ENCODE measurements at places on chromosomes 5 and 9.

DNA sequence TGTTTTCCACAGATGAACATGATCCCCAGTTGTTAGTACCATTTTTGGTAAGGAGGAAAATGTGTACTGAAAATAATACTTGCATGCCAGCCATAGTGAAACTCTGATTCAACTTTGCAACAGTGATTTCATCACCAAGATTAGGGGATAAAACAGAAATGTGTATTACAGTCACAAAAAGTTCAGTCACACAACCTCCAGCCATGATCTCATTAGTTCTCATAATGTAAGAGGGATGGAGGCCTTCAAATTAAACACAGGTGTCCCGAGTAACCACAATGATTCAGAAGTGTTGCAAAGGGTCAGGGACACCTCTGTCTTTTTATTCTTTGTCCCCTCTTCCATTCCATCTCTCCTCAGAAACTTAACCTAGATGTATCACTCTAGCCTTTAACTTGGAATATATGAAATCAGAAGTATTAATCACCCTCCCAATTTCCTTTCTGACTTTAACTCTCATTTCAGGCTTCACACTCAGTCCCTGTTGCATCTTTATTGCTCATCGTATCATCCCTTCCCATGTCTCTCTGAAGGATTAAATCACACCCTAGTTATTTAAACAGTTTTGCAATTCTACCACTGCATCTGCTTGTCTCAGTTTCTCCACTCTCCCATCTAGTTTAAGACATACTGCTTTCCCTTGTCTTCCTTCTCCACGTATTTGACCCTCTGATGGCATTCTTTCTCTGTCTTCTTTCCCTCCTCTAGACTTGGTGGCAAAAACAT is 291.2 kb downstream of the ADAMTS6 start:
- DNase-seq = no peak

- DNase-seq = no peak
Observed at GRCh38 chr9:124273427-124274160, 15.8 kb downstream of the NEK6 start.

DNA sequence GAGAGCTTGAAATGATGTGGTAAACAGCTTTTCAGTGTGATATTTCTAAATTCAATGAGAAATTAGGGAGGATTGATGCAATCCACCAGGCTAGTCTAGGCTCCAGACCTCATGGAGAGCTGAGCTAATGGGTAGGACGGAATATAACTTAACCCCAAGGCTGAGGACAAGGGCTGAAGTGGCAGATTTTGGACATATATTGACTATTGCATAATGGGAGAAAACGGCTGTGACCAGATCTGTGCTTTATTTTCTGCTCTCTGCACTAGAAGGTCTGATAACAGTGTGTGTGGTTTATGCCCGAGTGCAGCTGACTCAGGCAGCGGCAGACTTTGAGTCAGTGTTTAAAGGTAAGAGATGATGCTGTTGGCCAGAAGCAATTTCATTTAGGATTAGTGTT is 70.6 kb downstream of the ACTBL2 start:
- DNase-seq = no peak

DNA sequence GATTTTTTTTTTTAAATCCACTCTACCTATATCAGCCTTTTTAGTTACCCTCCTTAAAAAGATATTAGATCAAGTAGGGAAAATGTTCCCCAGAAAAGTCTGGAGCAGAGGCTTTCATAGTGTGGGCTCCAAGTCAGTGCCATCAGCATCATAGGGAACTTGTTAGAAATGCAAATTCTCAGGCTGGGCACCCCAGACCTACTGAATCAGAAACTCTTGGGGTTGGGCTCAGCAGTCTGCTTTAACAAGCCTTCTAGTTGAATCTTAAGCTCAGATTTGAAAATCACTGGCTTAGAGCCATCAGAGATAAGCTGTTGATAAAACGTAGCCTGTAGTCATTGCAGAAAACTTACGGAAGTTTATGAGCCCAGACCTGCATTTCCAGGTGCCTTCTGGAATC is 140.1 kb downstream of the TMEM38B start:
- no peak for DNase-seq

DNA sequence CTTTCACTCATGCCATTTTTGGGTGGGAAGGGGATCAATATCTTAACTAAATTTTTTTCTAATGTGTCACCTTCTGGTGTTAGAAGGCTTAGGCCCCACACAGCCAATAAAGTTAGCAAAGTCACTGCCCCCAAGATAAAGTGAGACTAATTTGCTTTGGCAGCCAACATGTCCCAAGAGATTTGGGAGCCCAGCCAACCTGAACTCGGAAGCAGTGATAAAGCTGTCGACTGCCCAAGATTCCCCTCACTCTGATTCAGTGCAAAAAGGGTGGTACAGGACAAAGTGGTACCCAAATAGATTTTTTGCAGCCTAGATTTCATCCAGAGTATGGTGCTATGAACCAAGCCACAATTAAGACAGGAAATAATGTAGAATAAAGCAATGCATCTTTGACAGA is 572.5 kb upstream of the ARRDC3 start:
- no peak for DNase-seq

DNA sequence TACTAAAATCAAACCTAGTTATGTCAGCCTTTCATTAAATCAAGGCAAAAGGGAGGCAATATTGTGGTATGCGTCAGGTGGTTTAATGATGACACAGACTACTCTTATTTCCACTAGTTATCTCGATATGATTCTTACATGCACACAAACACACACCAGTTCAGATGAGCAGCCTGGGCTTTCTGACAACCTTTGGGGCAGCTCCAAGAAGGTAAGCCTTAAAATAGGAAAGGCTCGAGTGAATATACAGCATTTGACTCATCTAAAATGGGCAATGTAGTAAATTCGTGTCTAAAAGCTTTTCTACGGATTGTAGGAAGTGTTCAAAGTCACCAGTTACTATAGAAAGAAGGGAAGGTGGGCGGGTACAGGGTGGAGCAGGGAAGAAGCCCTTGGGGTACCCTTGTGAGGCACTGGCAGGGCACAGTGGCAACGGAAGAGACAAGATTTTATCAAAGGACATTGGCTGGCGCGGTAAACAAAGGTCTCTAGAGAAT is 1.9 kb downstream of the ANKH start:
- DNase-seq = no peak

- no peak for DNase-seq
Observed at GRCh38 chr5:112018846-112019245, 261.9 kb upstream of the NREP start.

GRCh38 chr5:35778259-35778769 is 78.4 kb upstream of the IL7R start:
- no peak for DNase-seq

GRCh38 chr5:172115541-172115982 is 72.5 kb downstream of the STK10 start:
- peak; percentile 90 for DNase-seq

DNA sequence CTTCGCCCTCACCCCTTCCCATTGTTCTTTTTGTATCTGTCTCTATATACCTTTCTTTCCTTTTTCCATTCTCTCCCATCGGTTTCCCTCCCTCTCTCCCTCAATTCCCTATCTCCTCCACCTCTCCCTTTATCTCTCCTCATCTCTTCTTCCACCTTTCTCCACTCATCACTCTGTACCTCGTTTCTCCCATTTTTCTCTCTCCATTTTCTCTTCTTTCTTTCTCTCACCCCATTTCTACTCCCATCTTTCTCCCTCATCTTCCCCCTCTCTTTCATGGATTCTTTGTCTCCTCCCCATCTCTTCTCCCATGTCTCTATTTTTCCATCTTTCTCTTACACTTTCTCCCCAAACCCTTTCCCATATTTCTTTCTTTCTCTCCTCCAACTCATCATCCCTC is 385.9 kb upstream of the CLINT1 start:
- no peak for DNase-seq

- no peak for DNase-seq
Observed at GRCh38 chr5:33852319-33852718, 39.5 kb downstream of the ADAMTS12 start.

DNA sequence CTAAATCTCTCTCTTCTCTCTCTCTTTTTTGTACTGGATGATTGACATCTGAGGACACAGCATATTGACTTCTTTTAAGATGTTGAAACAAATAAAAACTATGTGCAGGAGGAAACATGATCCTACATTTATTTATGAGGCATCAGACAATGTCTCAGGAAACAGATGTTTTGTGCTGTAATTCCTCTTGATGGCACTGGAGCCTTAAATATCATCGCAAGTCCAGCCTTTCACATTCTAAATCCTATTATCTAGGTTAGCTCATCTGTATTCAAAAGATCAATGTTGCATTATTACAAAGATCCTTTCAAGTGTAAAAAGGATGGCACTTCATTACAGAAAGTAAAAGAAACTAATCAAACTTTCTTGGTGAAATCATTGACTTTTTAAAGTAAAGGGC is 63.9 kb downstream of the MAT2B start:
- no peak for DNase-seq

GRCh38 chr9:100267211-100267610 is 85.5 kb downstream of the TEX10 start:
- no peak for DNase-seq

DNA sequence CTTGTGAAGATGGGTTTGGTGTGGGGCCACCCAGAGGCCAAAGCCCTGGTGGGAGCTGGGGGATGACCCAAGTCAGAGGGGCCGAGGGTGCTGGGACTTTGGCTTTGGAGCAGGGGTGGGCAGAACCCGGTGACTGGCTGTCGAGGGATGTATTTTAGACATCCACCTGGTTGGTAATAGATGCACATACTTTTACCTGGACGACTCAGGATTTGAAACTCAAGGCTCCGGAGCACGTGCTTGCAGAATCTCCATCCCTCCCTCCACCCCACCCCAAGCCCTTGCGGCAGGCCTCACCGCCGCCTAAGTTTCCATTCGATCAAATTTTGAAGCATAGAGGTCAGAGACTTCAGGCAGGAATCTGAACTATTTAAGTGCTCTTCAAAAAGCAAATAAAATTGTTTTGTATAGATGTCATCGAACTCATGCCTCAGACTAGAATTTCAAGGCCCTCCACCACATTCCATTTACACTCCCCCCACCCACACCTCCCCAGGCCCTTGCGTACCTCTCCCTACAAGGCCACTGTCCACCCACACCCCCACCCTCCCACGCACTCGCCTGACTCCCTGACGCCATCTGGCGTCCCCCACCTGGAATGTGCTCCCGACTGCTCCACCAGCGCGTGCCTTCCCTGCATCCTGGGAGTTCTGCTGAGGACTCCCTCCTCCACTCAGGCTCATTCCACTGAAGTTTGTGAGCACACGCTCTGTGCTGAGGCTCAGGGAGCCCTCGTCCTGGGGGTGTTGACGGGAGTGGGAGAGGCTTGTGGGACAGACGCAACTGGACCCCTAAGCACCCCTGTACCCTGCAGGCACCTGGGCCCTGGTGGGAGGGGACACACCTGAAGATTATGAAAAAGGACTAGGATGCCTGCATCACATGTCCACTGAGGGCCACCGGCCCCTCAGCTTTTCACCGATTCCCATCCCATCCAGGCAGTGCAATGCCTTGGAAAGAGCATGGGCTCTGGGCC is 56.4 kb upstream of the RPL26L1 start:
- DNase-seq = no peak

DNA sequence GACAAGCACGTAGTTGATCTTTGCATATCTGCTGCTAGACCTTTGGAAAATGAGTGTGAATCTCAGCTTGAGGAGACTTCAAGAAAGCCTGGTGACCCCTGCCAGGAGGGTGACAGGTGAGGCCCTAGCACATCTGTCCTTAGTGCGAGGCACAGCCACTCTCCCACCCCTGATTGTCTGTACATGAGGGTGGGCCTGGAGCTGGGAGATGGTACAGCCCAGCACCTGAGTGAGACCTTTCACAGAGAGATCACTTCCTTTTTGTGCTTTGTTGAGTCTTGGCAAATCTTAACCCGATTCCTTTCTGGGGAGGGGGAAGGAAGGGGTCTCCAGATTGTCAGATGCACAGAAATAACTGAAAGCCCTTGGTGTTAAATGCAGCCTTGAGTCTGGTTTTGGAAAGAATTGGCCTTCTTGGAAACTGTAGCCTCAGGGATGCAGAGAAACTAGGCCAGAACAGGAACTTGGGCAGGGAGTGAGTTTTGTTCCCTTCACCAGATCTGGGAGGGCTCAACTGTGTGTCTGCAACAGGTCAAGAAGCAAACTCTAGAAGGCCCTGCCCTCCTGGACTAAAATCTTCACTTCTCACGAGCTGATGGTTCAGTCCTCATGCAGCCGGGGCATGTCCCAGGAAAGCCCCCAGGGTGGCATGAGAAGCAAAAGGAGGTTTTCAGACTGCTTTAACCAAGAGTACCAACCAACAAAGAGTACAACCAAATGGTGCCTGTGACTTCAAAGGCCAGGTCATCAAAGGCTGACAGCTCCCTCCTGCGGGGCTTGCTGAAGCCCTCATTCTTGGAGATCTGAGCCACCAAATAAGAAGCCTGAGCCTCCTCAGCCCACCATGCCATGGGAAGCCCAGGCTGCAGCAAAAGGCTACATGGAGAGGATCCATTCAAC is 20.8 kb upstream of the SEMA4D start:
- DNase-seq = no peak

DNA sequence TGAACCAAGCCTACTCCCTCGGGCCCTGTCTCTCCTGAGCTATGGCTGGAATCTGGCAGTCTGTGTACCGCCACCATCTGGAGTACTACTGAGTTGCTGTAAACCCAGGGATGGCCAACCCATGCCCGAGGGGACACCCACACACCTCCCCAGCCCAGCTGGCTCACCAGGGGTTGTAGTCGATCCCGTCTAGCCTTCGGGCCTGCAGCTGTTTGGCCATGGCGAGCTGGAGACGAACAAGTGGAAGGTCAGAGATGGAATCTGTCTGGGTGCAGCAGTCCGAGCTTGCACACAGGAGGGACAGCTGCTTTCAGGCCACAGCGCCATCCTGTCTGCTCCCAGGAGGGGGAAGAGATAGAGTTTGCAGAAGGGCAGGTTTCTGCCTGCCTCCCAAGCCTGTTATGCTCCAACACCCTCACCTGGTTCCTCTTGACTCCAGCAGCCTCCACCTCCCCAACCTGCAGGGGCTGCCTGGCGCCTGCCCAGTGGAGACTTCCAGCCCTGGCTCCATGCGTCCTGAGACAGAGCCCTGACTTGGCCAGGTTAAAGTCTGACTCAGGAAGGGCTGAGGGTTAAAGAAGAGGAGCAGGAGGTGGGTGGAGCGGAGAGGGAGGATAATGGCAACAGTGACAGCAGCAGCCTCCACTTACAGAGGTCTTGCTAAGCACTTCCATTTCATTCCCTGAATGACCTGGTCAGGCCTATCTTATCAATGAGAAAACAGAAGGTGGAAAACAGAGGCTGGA is 15.8 kb upstream of the SPOUT1 start:
- DNase-seq = no peak

- DNase-seq = no peak
Observed at GRCh38 chr5:132821791-132822190, 8.7 kb downstream of the SHROOM1 start.

GRCh38 chr5:180640861-180641565 is 8.4 kb downstream of the FLT4 start:
- no peak for DNase-seq

DNA sequence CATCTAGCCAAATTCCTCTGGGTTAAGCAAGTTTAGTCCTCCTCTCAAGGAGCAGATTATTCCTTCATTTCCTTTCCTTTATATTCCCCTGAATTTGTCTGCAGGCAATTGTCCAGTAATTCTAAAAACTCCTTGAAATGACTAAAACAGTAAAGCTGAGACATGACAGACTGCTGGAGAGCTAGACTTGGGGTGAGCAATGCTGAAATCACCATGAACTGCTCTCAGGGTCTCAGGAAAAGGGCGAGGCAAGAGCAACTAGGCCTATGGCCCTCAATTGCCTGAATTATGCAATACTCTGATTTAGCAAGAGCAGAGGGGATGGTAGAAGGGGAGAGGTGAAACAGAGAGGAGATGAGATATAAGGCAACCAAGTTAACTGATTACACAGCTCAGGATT is 172.9 kb upstream of the NREP start:
- no peak for DNase-seq

GRCh38 chr5:34598177-34598794 is 57.8 kb upstream of the RAI14 start:
- no peak for DNase-seq
